ENCODE measurements at places on chromosomes 16 and 17.

- no peak for DNase-seq
These were observed 27.9 kb upstream of the KIF2B start for GRCh38 chr17:53794875-53795274.

DNA sequence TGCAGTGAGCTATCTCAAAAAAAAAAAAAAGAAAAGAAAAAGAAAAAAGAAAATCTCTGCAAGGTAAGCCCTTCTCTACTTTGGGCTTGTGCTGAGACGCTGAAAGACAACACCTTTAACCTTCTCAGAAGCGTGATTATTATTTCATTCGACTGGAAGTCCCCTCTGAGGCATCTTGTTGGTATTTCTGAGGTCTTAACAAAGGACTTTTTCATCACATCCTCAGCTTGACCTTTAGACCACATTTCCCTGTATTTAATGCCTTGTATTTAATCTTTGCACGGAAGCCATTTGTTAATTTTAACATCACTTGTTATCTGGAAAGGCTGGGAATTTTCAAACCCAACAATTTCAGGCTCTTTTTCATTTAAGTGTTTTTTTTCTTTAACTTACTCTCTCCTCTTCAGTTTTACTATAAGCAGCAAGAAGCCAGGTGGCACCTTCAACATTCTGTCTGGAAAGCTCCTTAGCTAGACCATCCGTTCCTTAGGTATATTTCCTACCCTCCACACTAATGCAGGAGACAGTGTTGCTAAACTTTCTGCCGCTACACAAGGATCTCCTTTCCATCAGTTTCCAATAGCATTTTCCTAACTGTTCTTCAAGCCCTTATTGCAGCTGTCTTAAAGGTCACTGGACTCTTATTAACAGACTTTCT, 10.3 kb downstream of the KCTD13 start:
- DNase-seq = no peak

DNA sequence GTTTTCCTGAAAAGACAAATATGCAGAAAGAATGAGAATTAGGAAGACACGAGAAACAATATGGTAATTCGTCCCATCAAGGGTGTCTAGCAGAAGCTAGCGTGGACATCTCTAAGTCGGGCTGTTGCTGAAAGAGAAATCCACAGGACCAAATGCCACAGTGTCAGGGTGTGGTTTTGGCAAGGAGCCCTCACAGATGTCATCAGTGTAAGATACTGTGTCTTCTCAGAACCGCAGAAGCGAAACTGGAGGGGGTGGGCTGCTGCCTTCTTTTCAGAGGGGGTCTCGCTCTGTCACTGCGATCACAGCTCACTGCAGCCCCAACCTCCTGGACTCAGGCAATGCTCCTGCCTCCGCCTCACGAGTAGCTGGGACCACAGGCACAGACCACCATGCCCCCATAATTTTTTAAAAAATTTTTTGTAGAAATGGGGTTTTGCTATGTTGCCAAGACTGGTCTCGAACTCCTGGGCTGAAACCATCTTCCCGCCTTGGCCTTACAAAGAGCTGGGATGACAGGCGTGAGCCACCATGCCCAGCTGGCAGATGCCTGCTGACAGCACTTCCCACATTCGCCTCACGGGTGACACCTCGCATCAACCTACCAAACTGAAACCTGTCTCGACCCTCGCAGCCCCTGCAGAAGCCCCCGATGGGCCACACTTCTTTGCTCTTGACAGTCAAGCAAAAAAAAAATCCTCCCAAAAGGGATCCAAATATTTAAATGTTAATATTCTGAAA, 26.2 kb downstream of the TRAP1 start:
- no peak for DNase-seq

- no peak for DNase-seq
These were observed 58.3 kb downstream of the SRCIN1 start for GRCh38 chr17:38547444-38547843.

DNA sequence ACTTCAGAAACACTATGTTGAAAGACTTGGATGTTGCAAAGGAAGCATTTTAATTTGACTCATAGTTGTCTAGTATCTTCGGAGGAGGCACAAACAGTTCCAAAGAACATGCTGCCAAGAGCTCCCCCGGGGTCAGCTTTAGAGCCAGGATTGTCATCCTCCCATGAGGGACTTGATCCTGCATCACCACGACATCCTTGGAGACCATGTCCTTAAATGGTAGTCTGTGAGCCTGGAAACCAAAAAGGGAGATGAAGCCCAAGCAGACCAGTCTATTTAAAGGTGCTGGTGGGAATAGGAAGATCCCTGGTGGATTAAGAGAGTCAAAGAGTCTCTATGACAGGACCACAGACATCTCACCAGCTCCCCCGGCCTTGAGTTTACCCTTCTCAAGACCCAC, 33.3 kb upstream of the DYNLRB2 start:
- no peak for DNase-seq

DNA sequence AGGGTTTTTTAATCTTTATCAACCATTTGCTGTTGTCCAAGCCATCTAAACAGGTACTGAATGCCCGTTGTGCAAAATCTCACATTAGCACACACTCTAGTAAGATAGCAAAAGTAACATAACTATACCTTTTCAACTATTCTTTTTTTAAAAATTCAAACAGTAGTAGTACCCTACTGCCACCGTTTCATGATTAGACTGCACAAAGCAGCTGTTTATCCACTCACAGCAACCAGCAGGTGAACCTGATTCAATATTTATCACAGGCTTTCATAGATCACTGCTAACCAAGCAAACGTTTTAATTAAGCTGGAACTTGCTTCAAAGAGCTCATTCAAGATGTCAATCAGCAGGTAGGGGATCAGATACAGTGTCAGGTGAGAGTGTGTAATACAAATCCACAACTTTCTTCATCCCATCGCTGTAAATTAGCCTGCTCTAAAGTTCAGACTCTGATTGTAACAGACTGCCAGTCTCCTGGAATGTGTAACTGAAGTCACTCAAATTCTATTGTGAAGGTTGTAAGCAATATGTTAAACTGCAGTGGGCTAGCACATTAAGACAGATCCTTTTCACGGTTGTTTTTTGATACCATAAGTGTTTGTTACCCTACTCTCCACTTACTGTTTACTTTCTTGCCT, 47.3 kb downstream of the BRIP1 start:
- no peak for DNase-seq

DNA sequence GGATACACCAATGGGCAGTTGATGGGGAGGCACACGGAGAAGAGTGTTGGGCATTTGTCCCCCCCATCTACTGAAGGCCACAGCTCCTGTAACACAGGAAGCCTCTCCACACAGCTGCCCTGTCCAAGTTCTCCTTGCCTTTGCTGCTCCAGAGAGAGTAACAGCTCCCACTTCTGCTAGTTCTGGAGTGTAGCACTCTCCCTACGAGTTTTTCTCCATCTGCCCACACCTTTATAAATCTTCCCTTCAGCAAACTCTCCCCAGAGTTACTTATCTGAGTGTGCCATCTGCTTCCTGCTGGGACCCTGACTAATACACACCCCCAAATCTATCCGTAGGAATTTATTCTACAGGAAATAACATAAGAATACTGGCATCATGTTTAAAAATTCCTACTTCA, 42.6 kb upstream of the ERN1 start:
- no peak for DNase-seq

DNA sequence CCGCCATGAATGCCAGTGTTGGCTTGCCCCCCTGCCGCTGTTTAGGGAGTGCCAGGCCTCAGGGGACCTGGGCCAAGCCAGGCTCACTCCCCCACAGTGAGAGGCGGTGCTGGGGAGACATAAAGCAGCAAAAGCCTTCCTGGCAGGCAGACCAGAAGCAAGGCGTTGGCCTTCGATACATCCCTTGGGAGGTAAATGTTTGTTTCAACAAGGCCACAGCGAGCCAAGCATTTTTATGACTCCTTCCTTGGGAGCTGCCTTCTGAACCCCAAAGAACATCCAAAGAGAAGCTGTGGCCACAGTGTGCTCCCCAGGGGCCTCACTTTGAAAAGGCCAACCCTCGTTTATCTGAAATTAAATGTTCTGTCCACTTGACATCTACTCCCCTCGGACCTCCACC, 119.7 kb upstream of the CIBAR2 start:
- no peak for DNase-seq

- no peak for DNase-seq
These were observed 2.6 kb downstream of the RARA start for GRCh38 chr17:40311575-40311974.

- no peak for DNase-seq
These were observed 141.9 kb upstream of the PMFBP1 start for GRCh38 chr16:72313903-72314302.

GRCh38 chr17:57105591-57105990, 20.5 kb downstream of the AKAP1 start:
- DNase-seq = no peak

- DNase-seq = no peak
These were observed 13.3 kb upstream of the C1QL1 start for GRCh38 chr17:44981221-44981968.

- DNase-seq = no peak
These were observed 84.3 kb downstream of the TNFRSF13B start for GRCh38 chr17:16887523-16888095.

DNA sequence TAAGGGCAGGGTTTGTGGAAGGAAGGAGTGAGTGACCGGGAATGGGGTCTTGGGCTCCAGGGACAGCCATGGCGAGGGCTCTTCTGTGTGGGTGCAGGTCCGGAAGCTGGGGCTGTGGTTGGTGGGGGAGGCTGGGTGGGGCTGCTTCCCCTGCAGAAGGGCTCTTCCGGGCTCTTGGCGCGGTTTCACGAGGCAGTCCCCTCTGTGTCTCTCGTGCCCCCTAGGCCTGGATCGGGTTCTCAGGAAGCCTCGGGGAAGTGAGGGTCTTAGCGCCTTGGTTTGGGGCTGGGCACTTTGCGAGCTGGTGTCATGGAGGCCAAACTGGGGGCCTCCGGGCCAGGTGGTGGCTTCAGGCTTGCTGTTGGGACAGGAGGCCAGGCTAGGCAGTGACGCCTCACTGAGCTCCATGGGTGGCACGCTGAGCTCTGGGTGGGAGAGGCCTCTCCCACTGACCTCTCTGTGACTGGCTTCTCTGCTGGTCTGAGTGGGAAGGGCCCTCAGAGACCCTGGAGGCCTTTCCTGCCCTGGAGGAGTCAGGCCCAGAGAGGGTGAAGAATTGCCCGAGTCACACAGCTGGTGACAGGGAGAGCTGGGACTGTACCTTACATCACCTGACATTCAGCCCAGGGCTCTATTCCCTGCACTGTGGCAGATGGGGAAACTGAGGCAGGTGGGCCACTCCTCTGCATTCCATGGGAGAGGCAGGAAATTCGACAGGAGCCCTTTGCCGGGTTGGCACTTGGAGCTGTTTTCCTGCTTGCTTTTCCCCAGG, 8.2 kb downstream of the ADCY7 start:
- DNase-seq = peak; percentile 57

- DNase-seq = no peak
These were observed 6.5 kb upstream of the BAHCC1 start for GRCh38 chr17:81388612-81389367.

GRCh38 chr16:53995378-53995777, 291.2 kb downstream of the IRX3 start:
- DNase-seq = no peak

GRCh38 chr16:73095885-73096421, 48.0 kb upstream of the ZFHX3 start:
- DNase-seq = no peak

GRCh38 chr16:75111514-75111940, 5.1 kb downstream of the LDHD start:
- DNase-seq = no peak

- no peak for DNase-seq
These were observed 15.0 kb downstream of the SMIM36 start for GRCh38 chr17:55496094-55496881.

DNA sequence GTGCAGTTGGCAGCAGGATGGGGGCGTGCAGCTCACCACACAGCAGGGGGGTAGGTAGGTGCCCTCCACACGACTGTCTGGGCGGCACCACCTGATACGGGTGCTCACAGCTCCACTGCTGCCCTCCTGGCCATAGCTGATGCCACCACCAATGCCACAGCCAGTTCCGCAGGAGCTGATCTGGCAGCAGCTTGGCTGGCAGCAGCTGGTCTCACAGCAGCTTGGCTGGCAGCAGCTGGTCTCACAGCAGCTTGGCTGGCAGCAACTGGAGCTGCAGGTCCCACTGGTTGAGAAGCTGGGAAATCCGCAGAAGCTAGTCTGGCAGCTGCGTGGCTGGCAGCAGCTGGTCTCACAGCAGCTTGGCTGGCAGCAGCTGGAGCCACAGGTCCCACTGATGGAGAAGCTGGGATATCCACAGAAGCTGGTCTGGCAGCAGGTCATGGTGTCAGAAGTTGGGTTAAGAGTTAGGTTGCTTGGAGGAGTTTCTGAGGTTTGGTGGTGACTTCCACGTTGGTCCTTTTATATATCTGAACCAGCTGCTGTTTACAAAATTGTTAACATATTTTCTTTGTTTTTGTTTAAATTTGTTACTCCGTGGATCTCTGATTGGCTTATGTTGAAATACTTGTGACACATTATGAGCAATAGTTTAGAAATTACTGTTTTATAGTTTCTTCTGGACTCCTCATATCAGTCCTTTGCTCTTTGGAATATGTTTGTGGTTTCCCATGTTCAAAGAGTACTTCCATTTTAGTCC, at the start of gene KRTAP1-5:
Gene KRTAP1-5 (minus strand): TSS at position 494 of the 757 bp plus-strand sequence. CDS start 53 bp downstream, at position 441.
- no peak for DNase-seq

DNA sequence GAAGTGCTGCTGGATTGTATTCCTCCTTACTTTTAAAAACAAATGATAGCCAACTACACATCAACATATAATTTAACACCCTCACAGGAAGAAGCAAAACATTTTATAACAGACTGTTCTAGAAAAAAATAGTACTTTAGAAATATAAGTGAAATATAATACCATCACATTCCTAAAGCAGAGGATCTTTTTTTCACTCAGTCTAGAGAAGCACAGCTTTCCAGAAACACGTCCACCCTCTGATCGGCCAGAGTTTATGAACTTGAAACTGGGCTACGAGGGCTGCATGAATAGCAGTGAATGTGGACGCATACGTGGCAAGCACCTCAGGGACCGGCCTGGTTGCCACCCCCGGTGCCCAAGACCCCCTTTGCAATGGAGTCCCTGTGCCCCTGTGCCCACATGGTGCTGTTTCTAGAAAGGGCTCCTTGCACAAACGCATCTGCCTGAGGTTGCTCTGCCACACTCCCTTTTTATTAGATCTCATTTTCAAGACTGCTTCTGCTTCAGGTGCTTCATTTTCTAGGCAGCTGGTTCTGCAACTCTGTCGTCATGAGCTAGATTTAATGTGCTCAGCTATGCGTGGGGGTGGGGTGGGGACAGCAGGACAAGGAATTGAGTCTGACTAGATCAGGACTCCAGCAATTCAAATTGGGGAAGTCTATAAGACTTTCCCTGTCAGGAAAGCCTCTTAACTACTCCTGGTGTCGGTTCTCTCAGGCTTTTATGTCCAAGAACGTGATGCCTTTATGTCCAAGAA, 29.1 kb upstream of the ERN1 start:
- no peak for DNase-seq

GRCh38 chr16:30394592-30395154, 547 bp upstream of the ZNF48 start:
- DNase-seq = no peak

GRCh38 chr17:64507413-64507782, 621 bp downstream of the CEP95 start:
- peak; percentile 21 for DNase-seq

- no peak for DNase-seq
These were observed 15.6 kb downstream of the QPRT start for GRCh38 chr16:29694384-29695195.

- no peak for DNase-seq
These were observed 102.4 kb upstream of the METRNL start for GRCh38 chr17:82976982-82977488.

GRCh38 chr16:8293413-8293812, 296.9 kb downstream of the TMEM114 start:
- DNase-seq = no peak

- DNase-seq = no peak
These were observed 87.2 kb upstream of the NOG start for GRCh38 chr17:56506349-56506748.

GRCh38 chr16:67104061-67104460, 5.7 kb upstream of the PHAF1 start:
- DNase-seq = no peak

GRCh38 chr17:7440113-7440833, 961 bp downstream of the FGF11 start:
- peak; percentile 38 for DNase-seq
